Anterior cingulate cortex (tissue), 58 donors: ENCODE measurements at places on chromosomes 1 and 21.

- DNase-seq: no peak
Observed at GRCh38 chr1:227092069-227092468, 152.0 kb downstream of the COQ8A start.

DNA sequence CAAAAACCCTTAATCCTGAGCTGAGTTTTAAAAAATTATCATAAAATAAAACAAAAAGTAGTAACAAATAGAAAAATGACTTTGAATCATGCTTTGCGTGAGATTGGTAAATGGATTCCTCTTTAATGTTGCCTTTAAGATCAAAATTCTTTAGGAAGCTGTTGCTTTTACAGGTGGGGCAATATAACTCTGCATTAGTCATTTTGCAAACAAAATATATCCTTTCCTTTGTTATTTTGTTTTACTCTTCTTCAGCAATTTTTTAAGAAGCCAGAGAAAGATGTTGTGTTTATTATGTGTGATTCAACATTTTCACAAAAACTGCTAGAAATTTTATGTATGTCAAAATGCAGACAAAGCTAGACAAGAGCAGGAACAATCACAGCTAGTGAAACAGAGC, 50.0 kb downstream of the MARK1 start:
- DNase-seq: no peak

- DNase-seq: no peak
Observed at GRCh38 chr1:91798241-91798648, 87.7 kb downstream of the TGFBR3 start.

DNA sequence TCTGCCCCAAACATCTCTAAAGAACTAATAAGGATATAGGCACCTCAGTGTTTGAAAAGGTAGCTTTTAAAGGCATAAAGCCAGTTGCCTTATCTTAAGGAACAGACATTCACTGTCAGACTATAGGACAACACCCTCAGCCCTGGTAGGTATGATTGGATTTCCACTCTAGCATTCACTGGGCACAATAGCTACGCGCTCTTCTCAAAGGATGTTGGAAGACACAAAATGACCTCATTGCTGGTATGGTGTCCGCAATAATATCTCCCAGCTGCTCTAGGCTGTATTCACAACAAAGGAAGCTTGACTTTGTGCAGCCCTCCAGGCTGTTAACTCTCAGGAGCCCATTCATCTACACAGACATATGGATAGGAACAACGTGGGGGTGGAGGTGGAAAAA, 119.4 kb upstream of the CXADR start:
- no peak for DNase-seq

DNA sequence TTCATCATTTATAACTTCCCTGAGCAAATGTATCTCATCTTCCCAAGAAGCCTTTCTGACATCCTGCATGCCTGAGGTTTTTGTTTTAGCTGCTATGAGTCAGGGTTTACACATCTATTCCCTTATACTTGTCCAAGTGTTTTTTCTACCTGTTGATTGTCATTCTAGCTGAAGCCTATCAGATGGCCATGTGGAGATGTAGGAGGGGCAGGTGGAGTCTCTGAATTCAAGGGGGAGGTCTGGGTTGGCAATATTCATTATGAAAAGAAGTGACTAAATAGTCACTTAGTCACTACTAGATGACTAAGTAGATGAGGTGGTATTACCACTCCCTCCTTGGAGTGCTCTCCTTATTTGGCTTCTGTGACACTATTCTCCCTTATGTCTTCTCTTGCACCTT, 52.4 kb downstream of the XCL1 start:
- no peak for DNase-seq

DNA sequence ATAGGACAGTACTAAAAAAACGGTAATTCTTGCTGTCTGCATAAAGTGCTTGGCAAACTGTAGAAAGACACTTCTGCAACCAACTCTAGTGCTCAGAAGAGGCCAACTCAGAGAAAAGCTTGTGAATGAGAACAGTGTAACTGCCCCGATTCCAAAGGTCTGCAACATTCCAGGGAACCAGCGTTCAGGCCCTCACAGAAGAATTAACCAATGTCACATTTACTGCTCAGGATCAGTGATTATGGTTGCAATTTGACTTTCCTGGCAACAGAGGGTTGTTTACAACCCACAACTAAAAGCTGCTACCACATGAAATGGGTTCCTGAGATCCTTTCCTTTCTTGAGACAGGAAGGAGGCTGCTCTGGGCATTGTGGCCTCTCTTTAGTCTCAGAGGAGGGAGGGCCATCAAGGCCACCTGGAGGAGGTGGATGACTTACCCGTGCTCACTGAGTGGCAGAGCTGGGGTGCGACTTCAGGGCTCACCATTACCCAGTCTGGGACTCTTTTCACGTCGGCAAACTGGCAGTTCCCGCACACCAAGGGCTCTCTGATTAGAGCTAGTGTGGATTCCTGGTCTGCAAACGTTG, 15.3 kb downstream of the SRSF4 start:
- no peak for DNase-seq

- DNase-seq: no peak
Observed at GRCh38 chr1:39317910-39318633, 113.6 kb downstream of the MACF1 start.

DNA sequence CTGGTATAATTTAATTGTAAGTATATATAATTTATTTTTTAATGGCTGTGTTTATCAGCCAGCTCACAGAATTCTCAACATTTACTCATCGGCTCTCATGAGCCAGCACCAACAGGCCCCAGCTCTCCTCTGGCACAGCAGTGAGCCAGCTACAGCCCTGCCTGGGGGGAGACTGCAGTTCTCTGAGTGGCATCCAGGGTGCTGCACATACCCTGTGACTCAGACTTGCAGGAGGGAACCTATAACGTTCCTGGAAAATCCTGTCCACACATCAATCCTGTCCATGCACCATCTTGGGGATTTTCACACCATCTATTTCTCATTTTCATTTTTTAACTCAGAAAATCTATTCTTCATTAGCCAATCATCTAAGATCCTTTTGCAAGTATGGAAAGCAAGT, 36.5 kb downstream of the FHAD1 start:
- no peak for DNase-seq

DNA sequence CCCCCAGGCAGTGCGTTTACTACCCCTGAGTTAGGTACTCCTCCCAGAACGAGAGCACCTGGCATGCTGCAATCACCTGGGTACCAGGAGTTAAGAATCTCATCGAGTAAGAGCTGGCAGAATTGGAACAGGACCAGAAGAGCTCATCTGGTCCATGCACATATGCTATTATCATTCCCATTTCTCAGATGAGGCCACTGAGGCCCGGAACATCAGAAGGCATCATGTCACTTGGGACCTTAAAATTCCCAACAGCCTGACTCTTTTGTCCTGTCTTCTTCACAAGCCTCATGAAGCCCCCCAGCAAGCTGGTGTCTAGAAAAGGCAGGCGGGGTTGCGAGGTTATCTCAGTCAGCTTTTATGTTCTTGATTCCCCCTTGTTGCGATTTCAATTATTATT, 13.9 kb upstream of the IFFO2 start:
- no peak for DNase-seq

- no peak for DNase-seq
Observed at GRCh38 chr1:225866061-225866837, 15.9 kb downstream of the TMEM63A start.

DNA sequence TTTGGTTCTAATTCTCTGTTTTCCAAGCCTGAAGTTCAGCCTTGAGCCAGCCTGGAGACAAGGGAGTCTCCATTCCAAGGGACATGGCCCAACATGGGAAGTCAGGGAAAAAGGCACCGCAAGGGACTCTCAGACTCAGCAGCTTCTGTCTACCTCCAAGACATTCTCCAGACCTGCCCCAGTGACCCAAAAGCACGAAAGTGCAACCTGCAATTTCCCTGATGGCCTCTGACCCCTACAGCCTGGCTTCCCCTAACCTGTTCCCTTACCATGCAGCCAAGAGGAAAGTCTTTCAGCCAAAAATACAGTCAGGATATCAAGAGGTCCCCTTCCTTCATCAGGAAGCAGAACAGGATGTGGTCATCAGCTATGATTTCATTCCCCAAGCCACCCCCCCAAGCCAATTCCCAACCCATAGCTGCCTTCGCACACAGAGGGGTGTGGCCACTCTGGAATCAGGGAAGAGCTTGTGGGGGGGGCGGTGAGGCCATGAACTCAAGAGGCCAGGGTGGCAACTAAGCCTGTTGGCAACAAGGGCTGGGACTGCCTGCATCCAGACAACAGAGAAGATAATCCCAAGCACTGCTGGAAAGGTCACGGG, 59.2 kb downstream of the TIAM1 start:
- no peak for DNase-seq

- DNase-seq: no peak
Observed at GRCh38 chr1:200332716-200333115, 77.1 kb downstream of the ZNF281 start.

GRCh38 chr1:73331726-73332125, 866.2 kb downstream of the LRRIQ3 start:
- no peak for DNase-seq

GRCh38 chr1:9263276-9263855, 28.8 kb downstream of the H6PD start:
- no peak for DNase-seq

DNA sequence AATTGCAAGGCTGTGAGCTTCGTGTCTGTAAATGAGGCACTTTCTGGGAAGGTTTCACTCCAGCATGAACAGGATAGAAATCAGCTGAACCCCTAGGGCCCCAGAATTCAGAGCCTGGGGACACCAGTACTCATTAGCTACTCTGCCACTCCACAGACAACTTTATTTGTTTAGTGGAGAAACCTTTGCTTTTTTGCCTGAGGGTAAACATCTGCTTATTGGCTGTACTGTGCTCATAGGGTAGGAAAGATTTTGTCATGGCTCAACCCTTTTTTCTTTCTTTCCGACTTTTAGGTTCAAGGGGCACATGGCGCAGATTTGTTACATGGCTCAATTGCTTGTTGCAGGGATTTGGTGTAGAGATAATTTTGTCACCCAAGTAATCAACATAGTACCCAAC, 138.4 kb upstream of the BACE2 start:
- DNase-seq: no peak

DNA sequence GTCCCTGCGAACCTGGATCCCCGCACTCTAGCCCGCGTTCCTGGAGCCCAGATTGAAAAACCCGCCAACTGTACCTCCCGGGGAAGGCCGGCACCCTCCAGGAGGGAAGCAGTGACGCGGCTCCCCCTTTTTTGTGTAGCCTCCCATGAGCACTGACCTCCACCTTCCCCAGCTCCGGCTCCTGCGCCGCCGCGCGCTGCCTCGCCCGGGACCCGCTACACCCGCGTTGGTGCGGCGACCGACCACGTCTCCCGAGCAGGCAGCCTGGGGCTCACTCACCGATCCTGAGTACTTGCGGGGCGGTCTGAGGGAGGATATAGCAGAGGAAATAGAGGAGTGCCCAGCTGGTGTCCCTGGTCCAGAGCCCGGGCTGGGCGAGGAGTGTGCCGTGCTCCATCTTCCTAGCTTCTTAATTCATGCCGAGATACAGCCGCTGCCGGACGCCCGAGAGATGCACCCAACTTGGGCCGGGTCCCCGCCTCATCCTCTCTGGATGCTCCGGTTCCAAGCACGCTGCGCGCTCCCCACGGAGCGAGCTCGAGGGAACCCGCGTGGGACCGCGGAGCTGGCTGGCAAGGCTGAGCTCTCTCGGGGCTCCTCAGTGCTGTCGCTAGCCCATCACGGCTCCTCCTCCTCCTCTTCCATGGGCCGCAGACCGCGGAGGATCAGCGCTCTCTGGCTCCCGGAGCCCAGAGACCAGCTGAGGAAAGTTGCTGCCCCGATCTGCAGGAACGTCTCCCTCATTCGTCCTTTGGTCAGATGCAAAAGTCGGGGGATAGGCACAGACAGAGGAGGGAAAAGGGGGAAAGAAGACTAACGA, 482 bp downstream of the GRIK1 start:
- DNase-seq: peak; percentile 45

GRCh38 chr1:87524021-87524754, 195.5 kb downstream of the LMO4 start:
- no peak for DNase-seq

GRCh38 chr1:235011064-235011598, 117.5 kb downstream of the TOMM20 start:
- no peak for DNase-seq

DNA sequence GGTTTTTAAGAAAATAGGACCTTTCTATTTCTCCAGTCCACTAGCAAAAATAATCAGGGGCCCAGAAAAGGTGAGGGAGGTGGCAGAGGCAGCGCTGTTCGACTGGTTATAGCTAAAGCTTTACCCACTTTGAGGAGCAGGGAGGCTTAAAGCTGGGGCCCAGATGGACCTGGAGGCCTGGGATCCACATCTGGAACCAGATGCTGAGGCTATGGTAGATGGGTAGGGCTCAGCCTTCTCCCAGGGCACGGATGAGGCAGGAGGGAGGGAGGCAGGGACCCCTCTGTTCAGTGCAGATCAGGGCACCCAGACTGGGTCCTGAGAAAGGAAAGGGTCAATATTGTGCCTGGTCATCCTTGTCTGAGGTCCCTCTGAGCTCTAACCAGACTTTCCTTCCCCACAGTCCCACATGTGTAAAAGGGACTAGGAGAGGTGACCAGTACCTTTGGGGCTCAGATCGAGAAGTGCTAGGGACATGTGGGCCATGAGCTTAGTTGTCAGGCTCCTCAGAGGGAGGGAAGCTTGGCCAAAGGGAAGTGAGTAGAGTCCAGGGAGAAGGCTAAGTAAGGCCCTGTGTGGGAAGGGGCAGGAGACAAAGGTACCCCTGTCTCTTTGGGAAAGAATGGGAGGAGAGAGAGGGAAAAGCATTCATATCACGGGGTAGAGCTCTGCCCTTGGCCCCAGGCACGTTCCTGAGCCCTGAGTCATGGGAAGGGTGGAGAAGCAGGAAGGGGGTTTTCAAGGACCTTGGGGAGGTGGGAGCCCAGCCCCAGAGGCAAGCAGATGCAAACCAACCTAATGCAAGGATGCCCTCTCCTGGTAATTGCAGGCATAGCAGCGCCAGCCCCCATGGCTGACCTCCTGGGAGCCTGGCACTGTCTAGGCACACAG, 15.4 kb downstream of the LMNA start:
- DNase-seq: no peak

- DNase-seq: no peak
Observed at GRCh38 chr1:72433591-72433990, 151.3 kb upstream of the NEGR1 start.

DNA sequence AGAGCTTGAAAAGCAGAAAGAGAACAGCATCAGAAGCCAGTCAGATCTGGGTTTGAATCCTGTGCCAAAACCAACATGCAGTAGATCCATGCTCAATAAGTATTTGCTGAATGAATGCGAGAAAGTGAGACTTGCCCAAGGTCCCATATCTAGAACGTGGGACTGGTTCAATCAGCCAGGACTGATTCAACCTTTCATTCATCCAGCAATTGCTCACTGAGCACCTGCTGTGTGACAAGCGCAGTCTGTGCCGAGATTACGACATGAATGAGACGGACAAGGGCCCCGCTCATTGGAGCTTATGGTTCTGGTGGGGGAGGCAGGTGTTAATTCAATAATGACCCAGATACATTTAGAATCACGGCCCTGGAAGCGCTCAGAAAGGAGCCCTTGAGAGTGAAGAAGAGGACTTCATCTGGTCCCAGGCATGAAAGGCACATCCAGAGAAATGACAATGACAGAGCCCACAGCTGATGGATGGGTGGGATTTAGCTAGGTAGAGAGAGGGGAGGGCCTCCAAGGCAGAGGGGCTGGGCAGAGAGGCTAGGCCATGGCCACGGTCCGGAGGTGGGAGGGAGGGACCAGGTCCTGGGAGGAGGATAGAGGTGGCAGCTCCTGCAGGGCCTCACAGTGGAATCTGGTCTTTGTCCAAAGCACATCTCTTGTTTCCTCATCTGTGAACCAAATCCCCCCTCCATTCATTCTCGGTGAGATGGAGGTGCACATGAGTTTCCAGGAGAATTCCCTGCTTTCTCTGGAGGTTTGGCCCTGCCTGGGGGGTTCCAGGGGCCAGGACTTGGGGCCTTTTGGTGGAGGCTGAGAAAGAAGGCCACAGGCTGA, 4.2 kb upstream of the FAM131C start:
- no peak for DNase-seq
